ENCODE measurements at places on chromosomes 16 and 17.

DNA sequence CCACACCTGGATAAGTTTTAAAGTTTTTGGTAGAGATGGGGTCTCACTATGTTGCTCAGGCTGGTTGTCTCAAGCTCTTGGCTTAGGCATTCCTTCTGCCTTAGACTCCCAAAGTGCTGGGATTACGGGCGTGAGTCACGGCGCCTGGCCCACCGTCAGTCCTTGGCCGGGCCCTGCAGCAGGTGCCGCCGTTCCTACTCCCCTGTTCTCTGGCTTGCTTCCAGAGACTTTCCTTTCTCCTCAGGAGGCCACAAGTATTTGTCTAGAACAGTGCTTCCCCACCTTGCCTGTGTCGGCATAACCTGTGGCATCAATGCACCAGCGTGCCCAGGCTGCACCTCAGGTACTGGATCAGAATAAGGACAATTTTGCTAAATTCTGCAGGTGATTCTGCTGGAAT, 3.0 kb upstream of the MGAT5B start:
- DNase-seq = no peak

GRCh38 chr16:3528406-3528805, 27.6 kb downstream of the CLUAP1 start:
- no peak for DNase-seq

DNA sequence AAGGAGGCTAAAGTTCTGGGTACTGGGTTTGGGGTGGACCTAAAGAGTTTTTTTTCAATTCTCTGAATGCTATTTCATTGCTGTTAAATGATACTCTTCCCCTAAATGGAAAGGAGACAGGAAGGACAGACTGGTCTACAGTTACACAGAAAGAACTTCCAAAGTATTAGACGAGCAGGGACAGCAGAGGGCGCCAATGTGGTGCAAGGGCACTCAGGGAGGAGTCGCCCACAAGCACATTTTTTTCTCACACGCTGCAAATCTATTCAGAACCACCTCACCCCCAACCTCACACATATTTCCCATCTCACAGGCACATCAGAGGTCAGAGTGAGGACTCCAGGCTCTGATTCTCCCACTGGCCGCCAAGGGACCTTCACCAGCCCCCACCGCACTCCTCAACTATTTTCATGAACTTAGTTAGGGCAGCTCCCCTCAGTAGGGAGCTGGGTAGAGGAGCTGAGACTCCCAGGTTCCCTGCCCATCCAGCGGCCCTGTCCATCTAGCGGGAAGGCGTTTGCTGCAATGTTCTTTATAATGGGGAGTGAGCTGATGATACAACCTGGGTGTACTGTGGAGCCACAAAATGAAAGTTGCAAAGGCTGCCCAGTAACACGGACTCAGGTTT, 6.8 kb upstream of the CA4 start:
- peak; percentile 79 for DNase-seq

- DNase-seq = no peak
Observed at GRCh38 chr16:27450196-27450549, 48.2 kb downstream of the IL21R start.

- peak; percentile 27 for DNase-seq
Observed at GRCh38 chr17:3892095-3892998, 506 bp downstream of the CAMKK1 start.

- DNase-seq = no peak
Observed at GRCh38 chr17:41153856-41154255, 4.2 kb upstream of the KRTAP4-5 start.

DNA sequence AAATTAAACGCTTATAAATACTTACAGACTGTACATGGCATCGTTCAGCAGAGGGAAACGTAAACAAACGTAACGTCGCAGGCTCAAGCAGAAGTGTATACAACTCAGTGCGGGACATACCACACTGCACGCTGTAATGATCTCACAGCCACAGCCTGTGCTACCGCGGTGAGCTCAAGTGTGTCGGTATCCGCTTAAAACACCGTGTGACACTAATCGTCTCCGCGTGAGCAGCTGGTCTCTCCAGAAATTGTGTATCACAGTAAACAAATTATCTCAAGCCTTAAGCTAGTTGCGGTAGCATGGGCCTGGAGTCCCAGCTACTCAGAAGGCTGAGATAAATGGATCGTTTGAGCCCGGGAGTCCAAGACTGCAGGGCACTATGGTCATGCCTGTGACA, 115.3 kb downstream of the ANKRD11 start:
- no peak for DNase-seq

- no peak for DNase-seq
Observed at GRCh38 chr17:9932491-9932890, 27.4 kb upstream of the RCVRN start.

- peak; percentile 72 for DNase-seq
Observed at GRCh38 chr16:14399378-14400284, 230.4 kb downstream of the PARN start.

GRCh38 chr17:74605361-74605760, 13.3 kb upstream of the CD300LD start:
- peak; percentile 14 for DNase-seq

DNA sequence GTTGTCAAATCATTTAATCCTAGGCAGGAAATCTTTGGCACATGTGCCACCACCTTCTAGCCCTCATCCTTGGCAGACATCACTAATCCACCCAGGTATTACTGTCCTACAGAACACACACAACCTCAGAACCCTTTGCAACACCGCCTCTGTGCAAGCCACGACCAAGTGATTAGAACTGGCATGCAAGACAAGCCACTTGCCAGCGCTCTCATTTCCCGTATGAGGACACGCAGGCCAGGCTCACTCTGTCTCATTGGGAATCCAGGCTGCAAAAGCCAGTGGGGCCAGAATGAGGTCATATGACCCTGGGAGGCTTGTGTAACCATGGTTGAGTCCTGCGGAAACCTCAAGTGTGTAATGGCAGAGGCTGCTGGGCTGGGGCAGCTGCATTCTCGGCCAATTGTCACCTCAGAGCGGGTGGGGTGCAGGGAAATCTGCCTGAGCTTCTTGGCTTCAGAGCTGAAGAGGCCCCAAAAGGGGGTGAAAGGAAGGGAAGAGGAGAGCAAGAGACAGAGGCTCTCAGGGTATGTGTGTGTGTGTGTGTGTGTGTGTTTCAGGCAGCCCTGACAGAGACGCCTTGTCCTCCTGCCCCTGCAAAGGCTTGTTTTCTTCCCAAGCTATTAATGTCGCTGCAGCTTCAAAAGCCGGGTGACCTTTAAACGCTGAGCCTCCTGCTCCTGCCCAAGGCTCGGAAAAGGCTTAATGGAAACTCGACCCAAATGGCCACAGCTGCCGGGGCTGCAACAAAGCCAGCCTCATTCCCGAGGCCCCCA, 43.2 kb upstream of the MRPS23 start:
- peak; percentile 97 for DNase-seq

DNA sequence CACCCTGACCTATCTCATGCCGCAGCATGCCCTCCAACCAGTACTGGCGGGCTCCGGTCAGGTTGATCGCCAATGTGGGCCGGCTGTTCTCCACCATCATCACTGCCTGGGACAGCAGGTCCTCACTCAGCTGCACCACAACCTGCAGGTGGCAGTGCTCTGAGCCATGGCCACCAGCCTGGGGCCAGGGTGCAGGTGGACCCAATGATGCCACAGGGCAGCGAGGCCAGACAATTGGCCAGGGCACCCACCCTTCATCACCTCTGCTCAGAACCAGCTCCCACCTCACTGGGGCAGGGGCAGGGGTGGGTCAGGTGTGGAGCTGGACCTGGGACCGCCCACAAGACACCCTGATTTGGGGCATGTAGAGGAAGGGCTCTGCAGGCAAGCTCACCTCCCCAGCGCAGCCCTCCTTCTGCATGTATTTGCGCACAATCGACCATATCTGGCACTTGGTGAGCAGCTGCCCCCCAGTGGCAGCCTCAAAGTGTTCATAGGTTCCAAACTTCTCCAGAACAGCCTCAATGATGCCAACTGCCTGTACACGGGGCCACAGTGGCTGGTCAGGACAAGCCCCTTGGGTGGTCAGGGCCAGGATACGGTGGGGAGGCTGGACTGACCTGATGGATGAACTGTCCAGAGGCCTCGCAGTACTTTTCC, 4.2 kb downstream of the MATCAP1 start:
- DNase-seq = no peak

- DNase-seq = no peak
Observed at GRCh38 chr17:9414471-9414870, 161.1 kb downstream of the STX8 start.

DNA sequence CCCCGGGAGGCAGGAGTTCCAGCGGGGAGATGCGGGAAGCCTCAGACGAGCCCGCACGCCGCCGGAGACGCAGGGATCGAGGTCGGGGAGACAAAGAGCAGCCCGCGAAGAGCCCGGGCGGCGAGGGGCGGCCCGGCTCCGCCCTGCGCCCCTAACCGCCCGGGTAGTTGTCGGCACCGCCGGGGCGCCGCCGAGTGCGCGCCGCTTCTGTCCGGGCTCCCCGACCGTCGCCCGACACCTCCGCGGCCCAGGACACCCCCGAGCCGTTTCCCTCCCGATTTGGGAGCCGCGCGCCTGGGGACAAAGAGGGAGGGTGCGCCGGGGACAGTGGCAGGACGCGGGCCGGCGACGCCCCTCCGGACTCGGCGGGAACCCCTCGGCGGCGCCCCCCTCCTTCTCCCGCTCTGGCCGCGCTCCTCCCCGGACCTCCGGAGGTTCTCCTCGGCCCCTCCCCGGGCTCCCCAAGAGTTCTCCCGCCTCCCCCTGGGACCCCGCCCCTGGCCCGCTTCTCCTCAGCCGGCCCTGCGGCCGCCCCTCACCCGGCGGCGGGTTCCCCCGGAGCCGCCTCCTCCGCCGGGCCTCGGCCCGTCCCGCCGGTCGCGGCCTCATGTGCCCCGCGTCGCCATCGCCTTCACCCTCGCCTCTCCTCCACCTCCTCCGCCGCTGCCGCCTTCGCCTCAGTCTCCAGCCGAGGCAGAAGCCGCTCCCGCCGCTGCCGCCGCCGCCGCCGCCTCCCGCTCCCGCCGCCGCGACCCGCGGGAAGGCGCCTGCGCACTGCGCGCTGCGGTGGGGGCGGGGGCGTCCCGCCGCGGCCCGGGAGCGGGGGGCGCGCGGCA, at the start of gene GJC1:
TSS of gene GJC1 (minus strand) at position 765 of the 836 bp plus-strand sequence. CDS start 24,470 bp downstream, outside the sequence.
- no peak for DNase-seq

DNA sequence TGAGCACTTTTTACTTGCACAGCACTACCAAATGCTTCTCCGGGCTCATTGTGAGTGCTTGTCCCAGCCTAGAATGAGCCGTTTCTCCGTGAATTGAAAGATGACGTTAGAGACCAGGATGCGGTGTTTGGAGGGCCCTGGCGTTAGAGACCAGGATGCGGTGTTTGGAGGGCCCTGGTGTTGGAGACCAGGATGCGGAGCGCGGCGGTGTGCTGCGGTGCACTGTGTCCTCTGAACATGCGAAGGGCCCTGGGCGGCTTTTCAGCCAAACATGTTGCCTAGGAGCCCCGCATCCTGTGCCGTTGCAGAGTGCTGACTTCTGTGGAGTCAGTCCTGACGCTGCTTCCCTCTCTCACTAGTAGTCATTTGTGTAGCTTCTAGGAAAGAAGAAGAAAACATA, 42.7 kb downstream of the BANP start:
- DNase-seq = no peak

GRCh38 chr16:84368308-84368996, at the start of gene ATP2C2:
ATP2C2 (plus strand) TSS chr16:84368538; CDS start chr16:84368616, 78 bp downstream.
- DNase-seq = no peak

GRCh38 chr17:82241926-82242697, 13.3 kb downstream of the SLC16A3 start:
- no peak for DNase-seq

DNA sequence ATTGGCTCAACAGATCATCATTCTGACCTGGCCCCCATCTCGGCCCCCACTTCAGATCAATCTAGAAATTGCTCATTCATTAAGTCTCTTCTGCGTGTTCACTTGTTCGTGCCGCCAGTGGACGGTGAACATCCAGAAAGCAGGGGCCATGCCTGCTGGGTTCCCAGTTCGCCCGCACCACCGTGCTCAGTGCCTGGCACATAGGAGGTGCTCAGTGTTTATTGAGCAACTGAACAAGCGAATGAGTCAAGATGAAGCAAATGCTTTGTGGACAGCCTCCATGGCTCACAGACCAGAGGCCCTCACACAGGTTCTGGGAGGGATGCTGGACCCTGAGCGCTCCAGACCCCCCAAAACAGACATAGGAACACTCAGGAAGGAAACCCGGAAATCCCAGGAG, 13.9 kb downstream of the BEAN1 start:
- DNase-seq = no peak

GRCh38 chr16:87658564-87659225, 56.4 kb downstream of the JPH3 start:
- DNase-seq = no peak

DNA sequence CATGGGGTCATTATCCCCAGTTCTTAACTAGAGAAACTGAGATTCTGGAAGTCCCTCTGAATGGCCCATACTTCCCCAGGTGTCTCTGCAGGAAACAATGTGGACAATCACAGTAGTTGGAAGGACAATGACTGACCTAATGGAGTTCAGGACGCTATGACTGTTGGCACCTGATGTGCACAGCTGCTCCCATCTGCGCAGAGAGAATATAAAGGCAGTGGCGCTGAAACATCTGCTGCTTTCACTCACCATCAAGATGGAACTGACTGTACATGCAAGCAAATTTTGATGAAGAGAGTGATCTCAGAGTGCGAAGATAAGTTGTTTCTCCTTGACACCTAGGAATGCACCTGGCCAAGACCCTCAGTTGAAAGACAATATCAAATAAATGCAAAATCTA, 395.7 kb upstream of the ASIC2 start:
- DNase-seq = no peak

GRCh38 chr16:85040685-85041084, 13.1 kb downstream of the KIAA0513 start:
- DNase-seq = no peak

DNA sequence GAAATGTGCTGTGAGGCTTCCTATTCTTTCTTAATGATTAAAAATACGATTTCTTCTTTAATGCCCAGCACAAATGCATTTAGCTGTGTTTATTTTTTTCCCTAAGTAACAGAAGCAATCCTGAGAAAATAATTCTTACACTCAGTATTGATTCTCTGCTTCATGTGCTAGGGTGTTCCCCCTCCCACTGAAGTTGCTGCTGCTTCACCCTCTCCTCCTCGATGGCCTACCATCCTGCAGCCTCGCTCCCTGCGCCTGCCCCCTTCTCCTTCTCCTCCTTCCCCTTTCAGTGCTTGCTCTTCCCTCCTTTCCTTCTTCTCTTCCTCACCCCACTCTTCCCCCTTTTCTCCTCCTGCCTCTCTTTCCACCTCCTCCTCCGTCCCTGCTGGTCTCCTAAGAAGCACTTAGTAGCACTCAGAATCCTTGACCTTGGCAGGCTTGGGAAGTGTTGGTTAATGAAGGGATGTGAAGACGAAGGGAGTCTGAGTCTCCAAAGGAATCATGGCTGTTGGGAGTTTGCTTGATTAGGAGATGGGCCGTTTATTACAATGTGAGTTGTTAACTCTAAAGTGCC, 119.7 kb downstream of the RPTOR start:
- no peak for DNase-seq

DNA sequence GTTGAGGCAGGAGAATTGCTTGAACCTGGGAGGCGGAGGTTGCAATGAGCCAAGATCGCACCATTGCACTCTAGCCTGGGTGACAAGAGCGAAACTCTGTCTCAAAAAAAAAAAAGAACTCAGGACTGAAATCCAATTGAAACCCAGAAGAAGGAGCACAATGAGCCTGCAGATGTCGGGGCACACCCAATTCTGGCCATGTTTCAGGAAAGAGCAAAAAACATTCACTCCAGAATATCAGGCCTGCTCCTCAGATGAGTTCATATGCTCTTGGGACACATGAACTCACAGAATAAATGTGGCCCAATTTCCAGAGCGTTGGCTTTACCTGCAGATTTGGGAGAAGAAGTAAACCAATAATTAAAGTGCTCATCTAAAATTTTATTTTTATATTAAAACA, 3.0 kb upstream of the CMTM2 start:
- no peak for DNase-seq

- DNase-seq = no peak
Observed at GRCh38 chr16:389352-389751, 7.6 kb upstream of the PGAP6 start.

- no peak for DNase-seq
Observed at GRCh38 chr16:26765087-26765486, 301.6 kb upstream of the C16orf82 start.
